ENCODE measurements at places on chromosomes 7 and 10.

GRCh38 chr10:3623746-3624145 lies 161.3 kb downstream of the KLF6 start:
- no peak for DNase-seq

DNA sequence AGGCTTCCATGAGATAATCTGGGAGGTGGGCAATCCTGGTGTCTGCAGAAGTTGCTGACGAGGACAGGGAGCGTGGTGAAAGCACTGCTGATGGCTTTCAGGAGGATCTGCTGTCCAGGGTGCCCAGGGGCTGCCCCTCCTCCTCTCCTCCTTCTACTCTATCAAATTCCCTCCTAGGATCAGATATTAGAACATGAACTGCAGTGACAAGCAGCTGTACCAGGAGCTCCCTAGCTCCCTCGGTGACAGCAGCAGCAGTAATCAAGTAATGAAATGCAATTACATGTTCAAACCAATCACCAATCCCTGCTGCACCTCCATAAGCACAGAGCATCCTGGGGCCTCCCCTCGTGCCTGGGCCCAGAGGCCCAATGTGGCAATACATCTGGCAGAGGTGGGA lies 46.9 kb downstream of the GRID1 start:
- no peak for DNase-seq

- DNase-seq = no peak
Observed at GRCh38 chr7:76394957-76395356, 14.5 kb downstream of the SSC4D start.

- no peak for DNase-seq
Observed at GRCh38 chr7:107632492-107632865, 28.1 kb upstream of the SLC26A4 start.

GRCh38 chr10:103692436-103692951 lies 162.9 kb downstream of the SH3PXD2A start:
- DNase-seq = no peak
